Activated CD4-positive, CD25-positive, alpha-beta regulatory T cell treated with anti-CD3 and anti-CD28 coated beads, Interleukin-2, amount 50 U/mL, for 16 hours (primary cell): ENCODE measurements at places on chromosomes 4 and X.

GRCh38 chr4:37872310-37872988 is 18.4 kb upstream of the TBC1D1 start:
- no peak for DNase-seq

GRCh38 chr4:145719752-145720624 is 40.0 kb downstream of the C4orf51 start:
- DNase-seq = no peak

DNA sequence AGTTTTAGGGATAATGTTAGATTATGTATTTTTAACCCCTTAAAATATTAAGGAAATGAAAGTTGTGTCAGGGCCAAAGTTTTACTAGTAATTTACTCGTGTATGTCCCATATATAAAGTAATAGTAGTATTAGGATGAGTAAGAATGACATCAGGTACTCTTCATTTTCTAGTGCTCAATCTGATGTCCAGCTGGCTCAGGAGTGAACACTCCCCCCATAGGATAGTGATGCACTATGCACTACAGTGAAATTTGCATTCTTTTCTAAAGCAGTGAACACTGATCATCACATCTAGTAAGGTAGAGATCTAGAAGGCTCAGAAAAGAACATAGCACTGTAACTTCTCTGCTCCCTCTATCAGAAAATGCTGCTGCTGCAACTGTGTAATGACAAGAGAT is 409.7 kb downstream of the GLUD2 start:
- no peak for DNase-seq

DNA sequence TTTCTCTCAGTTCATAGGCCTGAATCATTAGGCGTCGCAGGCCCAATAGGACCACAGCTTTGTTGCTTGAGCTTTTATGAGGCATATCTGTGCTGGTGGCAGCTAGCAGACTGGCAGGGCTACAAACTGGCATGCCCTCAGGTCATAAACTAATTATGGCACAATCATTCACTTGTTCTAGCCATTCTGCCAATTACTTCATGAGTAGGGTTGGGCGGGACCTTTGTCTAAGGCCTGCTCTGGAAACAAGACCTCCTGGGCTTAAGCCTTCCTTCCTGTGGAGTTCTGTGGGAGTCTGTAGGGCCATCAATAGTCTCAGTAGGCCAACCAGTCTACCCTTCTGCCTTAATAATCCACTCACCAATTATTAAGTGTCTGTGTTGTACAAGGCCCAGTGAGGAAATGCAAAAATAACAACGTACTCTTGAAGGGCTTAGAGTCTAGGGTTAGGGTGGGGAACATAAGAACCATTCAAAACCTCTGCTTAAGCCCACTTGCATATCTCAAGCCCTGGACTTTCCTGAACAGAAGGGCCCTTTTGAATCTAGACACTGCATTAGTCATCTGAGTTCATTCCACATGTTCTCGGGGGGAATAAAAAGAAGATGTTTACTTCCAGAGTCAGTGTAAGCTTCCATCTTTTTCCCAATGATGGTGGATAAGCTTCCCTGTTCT is 44.5 kb downstream of the SHROOM4 start:
- no peak for DNase-seq

GRCh38 chr4:1721666-1722550 is 587 bp downstream of the TACC3 start:
- no peak for DNase-seq

GRCh38 chrX:9859711-9860555 is 73.7 kb downstream of the SHROOM2 start:
- DNase-seq = no peak

DNA sequence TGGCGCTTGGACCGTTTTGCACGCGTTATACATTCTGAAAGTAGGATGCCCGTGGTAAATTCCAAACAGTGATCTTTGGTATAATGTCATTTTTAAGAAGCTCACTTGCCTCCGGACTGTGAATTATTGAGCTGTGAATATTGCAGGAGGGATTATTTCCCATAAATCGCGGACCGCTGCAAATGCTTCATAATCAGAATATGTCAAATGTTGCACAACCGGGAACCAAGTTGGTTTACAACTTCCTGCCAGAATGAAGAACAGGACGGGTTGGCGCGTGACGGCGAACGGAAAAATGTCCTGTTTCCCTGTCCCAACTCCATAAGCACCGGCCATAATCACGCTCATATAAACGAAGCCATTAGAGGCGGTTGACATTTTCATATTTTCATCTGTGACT is 67.6 kb downstream of the SHOX start:
- no peak for DNase-seq

GRCh38 chr4:81906905-81907304 is 435.2 kb upstream of the RASGEF1B start:
- no peak for DNase-seq

DNA sequence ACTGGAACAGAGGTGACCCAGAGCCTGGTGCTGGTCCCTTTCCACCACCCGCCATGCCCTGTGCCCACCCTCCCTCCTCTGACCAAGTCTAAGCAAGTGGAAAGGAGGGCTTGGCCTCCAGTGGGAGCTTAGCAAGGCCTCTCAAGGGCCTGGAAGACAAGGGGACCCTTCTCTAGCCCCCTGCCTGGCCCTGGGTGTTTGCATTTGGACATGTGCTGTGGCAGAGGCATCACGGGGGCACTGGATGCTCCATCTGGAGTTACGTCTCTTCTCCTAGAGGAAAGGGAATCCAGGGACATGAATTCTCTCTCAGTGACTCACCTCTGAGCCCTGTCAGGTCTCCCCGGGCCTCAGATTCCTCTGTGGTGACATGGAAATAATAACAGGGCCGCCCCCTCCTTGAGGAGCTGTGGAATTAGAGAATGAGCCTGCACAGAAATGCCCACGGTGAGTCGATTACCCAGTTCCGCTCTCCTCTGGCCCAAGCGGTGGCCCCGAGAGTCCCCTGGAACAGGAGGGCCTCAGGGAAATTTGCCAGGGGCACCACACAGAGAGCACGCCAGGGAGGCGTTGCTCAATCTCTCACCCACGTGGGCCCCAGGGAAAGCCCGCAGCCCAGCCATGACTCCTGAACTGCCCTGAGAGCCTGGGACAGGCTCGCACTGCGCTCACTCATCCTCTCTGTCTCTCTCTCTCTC is 189.6 kb downstream of the BCOR start:
- no peak for DNase-seq

GRCh38 chrX:71870208-71871098 is 40.2 kb upstream of the NHSL2 start:
- DNase-seq = no peak

GRCh38 chrX:41351923-41352322 is 18.0 kb downstream of the DDX3X start:
- DNase-seq = no peak

GRCh38 chrX:128848374-128848773 is 674.9 kb downstream of the SMARCA1 start:
- no peak for DNase-seq

- DNase-seq = no peak
Measured at GRCh38 chrX:152202886-152203285, 64.5 kb upstream of the MAGEA10 start.

DNA sequence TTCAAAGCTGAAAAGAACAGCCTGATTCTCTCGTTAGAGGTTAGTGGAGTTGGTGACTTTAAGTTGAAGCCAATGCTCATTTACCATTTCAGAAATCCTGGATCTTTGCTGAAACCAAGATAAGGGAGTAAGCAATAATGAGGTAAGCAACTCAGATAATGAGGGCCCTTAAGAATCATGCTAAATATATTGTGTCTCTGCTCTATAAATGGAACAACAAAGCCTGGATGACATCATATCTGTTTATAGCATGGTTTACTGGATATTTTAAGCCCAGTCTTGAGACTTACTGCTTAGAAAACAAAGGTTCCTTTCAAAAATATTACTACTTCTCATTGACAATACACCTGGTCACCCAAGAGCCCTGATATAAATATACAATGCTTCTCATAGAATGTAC is 276.7 kb upstream of the PPARGC1A start:
- no peak for DNase-seq

DNA sequence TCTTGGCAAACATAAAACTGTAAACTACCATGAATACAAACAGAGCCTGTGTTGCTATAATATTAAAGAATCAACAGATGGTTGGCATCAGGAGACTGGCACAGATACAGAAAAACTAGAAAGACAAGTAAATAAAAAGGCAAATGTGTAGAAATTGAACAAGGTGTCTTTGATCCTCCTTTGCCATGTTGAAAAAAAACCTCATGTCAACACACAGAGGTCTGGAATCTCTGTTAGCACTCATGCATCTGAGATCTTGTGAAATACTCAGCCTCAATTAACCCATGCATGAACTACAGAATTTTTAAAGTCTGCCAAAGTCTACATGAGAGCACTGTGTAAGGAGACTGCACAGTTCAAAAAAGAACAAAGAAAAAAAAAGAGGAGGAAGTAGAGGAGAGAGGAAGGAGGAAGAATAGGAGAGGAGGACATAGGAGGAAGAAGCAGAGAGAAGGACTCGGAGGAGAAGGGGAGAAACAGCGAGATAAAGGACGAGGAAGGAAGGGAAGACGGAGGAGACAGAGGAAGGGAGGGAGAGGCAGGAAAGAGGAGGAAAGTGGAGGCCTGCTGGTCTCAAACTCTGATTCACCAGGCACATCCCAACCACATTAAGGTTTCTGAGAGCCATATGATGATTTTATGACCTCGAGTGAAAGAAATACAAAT is 52.8 kb downstream of the PRDM5 start:
- DNase-seq = no peak

DNA sequence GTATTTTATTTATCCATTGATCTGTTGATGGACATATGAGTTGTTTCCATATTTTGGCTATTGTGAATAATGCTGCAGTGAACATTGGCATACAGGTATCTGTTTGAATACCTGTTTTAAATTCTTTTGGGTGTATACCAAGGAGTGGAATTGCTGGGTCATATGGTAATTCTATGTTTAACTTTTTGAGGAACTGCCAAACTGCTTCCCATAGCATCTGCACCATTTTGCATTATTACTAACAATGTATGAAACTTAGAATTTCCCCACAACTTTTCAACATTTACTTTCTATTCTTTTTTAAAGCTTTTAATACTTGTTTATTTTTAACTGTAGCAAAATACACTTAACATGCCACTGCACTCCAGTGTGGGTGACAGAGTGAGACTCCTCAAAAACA is 57.0 kb upstream of the MSN start:
- DNase-seq = no peak

- no peak for DNase-seq
Measured at GRCh38 chrX:69555481-69556041, 51.4 kb downstream of the NALF2 start.

DNA sequence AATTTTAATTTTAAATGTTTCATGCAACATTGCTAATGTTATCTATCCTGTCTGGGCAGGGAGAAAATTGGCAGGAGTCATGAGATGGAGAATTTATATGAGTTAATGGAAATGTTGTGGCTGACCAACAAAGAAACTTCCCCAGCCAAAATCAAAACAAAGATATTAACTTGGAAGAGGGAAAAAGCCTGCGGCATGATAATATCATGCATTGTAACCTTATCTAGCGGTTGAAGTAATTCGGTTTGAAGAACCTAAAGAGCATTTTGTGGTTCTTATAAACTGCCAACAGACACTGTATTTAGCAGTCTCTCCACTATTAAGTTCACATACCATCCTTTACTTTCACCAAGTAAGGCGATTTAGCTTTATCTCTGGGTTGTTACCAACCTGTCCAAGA is 42.3 kb downstream of the DKK2 start:
- DNase-seq = no peak

DNA sequence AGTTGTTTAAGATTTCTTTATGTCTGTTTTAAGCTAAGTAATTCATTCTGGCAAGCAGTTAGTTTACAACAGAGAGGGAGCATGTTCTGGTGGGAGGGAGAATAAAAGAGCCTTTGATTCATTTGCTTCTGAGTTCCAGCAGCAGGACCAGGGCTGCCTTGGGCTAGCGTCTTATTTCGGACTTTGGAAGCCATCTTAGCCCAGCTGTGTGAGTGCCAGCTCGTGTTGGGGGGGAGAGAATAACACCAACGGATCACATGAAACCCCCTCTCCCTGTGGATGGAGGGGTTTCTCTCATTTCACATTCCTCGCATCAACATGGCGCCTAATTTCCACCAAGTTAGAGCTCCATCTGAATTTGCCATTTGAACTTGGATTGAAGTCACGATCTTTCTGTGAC is 7.4 kb downstream of the GAB1 start:
- no peak for DNase-seq

- DNase-seq = no peak
Measured at GRCh38 chr4:7530932-7531639, 96.4 kb upstream of the PSAPL1 start.

- DNase-seq = no peak
Measured at GRCh38 chr4:30262379-30262778, 457.8 kb upstream of the PCDH7 start.

GRCh38 chr4:113785781-113786180 is 24.2 kb upstream of the CAMK2D start:
- DNase-seq = no peak

DNA sequence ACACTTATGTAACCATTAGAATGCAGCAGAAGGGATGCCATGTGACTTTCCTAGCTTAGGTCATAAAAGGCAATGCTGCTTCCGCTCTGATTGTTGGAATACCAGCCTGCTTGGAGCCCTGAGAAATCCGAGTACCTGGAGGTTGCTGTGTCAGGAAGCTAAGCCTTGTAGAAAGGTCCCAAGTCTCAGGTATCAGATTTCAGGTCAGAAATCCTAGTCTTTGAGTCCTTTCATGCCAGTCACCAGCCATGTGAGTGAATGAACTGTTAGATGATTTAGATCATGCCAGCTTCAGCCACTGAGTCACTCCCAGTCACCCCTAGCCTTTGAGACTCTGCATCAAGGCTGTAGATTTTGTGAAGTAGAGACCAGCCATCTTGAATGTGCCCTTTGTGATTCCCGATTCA is 23.5 kb downstream of the RAP1GDS1 start:
- DNase-seq = no peak

DNA sequence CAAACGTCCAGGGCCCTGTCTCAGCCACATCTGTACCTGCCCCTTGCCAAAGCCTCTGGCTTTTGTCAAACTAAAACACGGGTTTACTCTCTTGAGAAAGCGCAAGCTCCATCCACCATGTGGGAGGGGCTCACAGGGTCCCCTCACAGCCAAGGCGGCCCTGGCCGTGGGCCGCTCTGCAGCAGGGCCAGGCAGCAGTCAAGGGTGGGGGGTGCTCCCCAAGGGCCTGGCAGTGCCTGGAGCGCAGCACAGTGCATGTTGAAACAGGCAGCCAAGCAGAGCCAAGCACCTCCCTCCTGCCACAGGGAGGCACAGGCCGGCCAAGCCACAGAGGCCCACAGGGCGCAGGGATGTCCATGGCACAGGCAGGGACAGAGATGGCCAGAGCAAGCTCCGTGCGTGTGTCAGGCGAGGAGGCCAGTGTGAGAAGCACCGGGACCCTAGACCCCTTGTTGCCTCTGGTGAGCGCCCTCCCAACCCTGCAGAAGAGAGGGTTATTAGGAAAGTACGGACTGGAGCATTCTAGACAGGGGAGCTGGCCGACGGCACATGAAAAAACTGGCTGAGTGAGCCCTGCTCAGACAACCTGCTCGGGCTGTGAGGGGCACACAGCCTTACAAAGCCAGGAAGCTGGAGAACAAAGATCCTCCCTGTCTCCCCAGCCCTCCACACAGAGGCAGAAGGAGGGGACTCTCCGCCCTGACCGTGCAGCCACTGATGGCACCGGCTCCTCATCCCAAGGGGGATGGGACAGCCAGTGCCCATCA is 39.0 kb downstream of the FAM53A start:
- no peak for DNase-seq

GRCh38 chr4:30875658-30876269 is 155.6 kb downstream of the PCDH7 start:
- no peak for DNase-seq

GRCh38 chrX:110265661-110266060 is 52.2 kb downstream of the AMMECR1 start:
- DNase-seq = no peak
